ENCODE measurements at places on chromosomes 7 and 10. TPM values are rescaled to one million over a fixed set of nuclear protein-coding genes. Genes with fewer than 3 reads are reported as not detected.

Gene OPALIN
- not detected for total RNA-seq

Gene FAM241B
- total RNA-seq = 0.39 TPM

Gene LRRC17
- total RNA-seq = 103 TPM

Gene ALDH18A1
- 183 TPM for total RNA-seq

Gene UBTD1
- total RNA-seq = 20.3 TPM

Gene TWIST1
- total RNA-seq = 30.5 TPM

Gene ZSCAN21
- total RNA-seq = 7.6 TPM

Gene CRTAC1
- total RNA-seq = 0.07 TPM

Gene CCL24
- not detected for total RNA-seq

Gene SAP25
- 0.13 TPM for total RNA-seq

Gene AFAP1L2
- 1.2 TPM for total RNA-seq

Gene TIMM23
- total RNA-seq = 44.8 TPM

Gene ZNF783
- total RNA-seq = 10.6 TPM

Gene CARD11
- not detected for total RNA-seq

Gene PRKAR1B
- 23.3 TPM for total RNA-seq

Gene PPP1R9A
- 0.78 TPM for total RNA-seq

Gene MYOZ1
- total RNA-seq = 0.20 TPM

Gene NFE2L3
- 3.0 TPM for total RNA-seq

Gene TMEM229A
- 0.07 TPM for total RNA-seq

Gene RSPH10B2
- total RNA-seq = 0.20 TPM

Gene OLAH
- 0.26 TPM for total RNA-seq

Gene CFAP43
- total RNA-seq = 0.52 TPM

Gene SPDYE2B
- not detected for total RNA-seq

Gene TBX20
- 4.3 TPM for total RNA-seq

Gene TEX36
- total RNA-seq = not detected

Gene AEBP1
- 333 TPM for total RNA-seq

Gene IDI2
- total RNA-seq = not detected

Gene BEND7
- total RNA-seq = 4.0 TPM

Gene LRRN3
- total RNA-seq = 7.4 TPM

Gene ANKRD61
- total RNA-seq = 0.13 TPM

Gene SNX13
- total RNA-seq = 43.7 TPM

Gene RAMP3
- not detected for total RNA-seq

Gene CH25H
- total RNA-seq = 0.20 TPM

Gene CACNB2
- 0.20 TPM for total RNA-seq

Gene LEP
- 0.17 TPM for total RNA-seq

Gene NUTM2E
- not detected for total RNA-seq

Gene ARHGEF35
- 1.3 TPM for total RNA-seq

Gene OPN4
- total RNA-seq = not detected

Gene PSMG3
- total RNA-seq = 14.2 TPM

Gene ATOH7
- not detected for total RNA-seq

Gene WDFY4
- total RNA-seq = not detected

Gene HMX2
- not detected for total RNA-seq
